Activated CD4-positive, alpha-beta memory T cell treated with anti-CD3 and anti-CD28 coated beads, Interleukin-2, amount 10 ng/mL, durations not matched to agents 7 days and 5 days (primary cell): ENCODE measurements at places on chromosomes 1 and 21. TPM values are rescaled to one million over a fixed set of nuclear protein-coding genes. Genes with fewer than 3 reads are reported as not detected.
A peak's percentile ranks its signal among the peaks of the same experiment; 100 is the strongest.

DNA sequence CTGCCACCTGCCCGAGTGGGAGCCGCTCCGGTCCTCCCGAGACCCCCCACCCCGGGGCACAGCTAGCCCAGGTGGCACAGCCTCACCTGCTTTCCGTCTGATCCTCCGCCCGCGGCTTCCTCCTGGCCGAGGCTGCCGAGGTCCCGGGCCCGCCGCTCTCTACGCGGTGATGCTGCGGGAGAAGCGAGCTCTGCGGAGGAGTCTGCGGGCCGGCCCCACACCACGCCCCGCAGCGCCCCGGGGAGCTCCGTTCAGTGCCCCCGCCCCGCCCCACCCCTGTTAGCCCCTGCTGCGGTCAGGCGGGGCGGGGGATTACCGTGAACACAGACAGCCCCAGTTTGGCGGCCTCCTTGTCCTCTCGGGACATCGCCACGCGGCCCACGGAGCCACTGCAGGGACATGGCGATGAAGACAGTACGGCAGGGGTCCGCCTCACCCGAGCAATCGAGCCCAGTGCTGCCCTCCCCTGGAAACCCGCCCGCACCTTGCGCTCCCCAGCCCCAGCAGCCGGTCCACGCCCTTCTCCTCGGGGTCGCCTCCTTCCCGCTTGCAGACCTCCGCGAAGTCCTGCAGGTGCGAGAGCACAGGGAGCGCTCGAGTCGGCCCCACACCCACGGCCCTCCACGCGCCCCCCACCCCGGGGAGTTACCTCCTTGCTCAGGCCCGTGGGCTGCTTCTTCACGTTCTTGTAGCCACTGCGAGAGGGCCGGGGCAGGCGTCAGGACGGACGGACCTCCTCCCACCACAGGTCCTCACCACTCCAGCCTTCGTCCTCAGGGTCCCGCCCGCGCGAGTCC is 933 bp downstream of the C1orf35 start:
- DNase-seq: peak; percentile 63

MYBPH gene
- total RNA-seq: not detected

ASPM gene
- total RNA-seq: 73.0 TPM

CD247 gene
- total RNA-seq: 239 TPM

BRINP2 gene
- not detected for total RNA-seq

DNA sequence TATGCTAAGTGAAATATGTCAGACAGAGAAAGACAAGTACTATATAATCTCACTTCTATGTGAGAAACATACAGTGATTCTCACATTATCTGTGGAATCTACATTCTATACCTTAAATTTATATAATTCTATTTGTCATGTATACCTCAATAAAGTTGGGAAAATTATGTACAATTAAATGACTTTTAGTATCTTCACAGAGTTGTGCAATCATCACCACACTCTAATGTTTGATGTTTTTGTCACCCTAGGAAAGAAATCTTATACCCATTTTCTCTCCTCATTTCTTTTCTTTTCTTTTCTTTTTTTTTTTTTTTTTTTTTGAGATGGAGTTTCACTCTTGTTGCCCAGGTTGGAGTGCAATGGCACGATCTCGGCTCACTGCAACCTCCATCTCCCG is 37.0 kb upstream of the TINAGL1 start:
- no peak for DNase-seq

- DNase-seq: no peak
Measured at GRCh38 chr1:244207935-244208244, 156.8 kb downstream of the ZBTB18 start.
